Stimulated activated naive CD8-positive, alpha-beta T cell treated with anti-CD3 and anti-CD28 coated beads, Interleukin-15, Interleukin-2, amounts not matched to agents 100 U/mL and 50 U/mL, for 24 hours (primary cell): ENCODE measurements at places on chromosomes 7 and 10.

DNA sequence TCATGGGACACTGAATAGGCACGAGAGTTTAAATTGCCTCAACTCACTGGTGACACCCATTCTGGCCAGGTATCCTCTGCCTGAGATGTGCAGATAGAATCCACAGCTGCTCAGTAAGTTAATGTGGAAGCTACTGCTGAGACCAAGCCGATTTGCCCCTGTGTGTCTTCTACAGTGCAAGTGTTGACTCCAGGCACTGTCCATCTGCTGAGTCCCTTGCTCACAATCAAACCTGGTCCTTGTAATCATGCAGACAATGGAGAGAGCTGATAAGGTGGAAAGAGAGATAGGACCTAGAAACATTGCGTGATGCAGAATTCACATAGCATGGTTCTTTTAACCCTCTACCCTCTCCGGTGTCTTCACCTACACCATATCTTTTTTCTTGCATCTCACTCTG is 101.4 kb downstream of the ITGB8 start:
- DNase-seq = no peak

DNA sequence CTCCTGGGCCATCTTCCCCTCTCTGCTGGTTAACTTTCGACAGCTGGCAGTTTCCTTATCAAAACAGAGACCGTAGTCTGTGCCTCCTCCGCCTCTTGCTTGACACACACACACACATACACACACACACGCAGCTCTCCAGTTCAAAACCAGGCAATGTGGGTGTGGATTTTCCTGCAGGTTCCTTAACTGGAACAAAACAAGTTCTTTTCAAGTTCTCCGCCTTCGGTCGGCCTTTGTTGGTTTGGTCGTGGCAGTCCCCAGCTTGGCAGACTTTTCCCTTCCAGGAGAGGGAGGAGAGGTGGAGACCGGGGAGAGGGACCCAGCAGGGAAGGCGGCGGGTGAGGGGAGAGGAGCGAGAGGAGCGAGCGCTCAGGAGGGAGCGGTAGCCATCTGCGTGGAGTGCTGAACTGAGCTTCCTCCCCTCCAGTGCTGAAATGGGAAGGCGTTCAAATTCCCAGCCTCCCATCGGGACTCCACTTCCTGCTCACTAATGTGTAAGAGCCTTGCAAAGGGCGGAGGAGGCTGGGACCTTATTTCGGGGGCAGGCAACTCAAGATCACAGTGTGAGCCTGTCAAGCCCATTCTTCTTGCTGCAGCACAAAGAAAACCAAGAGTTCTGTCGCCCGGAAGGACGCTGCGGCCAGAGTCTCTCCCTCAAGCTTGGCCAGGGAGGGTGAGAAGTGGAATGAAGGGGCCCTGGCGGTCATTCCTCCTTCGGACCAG is 120.6 kb downstream of the PRPF18 start:
- peak; percentile 13 for DNase-seq

DNA sequence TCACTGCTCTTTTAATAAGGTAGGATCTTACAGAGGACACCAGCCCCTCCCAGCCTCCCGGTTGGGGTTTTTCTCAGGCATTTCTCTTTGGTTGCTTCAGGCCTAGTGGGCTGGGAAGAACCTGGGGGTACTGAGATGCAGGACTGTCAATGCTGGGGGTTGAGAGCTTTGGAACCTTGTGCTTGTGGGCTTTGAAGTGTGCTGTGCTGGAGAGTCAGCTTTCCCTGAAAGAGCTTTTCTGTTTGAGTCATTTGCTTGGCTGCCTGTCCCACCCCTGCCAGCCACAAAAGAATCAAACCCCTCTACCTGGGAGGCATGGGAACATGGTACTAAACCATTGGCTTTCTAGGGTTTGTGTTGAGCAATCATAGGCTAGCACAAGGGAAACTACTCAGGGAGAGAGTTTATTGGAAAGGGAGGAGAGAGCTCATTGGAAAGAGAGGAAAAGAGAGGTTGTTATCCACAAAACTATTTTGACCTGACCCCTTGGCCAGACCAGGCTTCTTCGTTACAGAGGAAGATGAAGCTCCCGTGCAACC is 1.4 kb downstream of the SCD start:
- DNase-seq = no peak

- DNase-seq = no peak
These were observed 2.3 kb downstream of the GRM8 start for GRCh38 chr7:127250312-127251035.
